ENCODE measurements at places on chromosomes 1 and 21.

DNA sequence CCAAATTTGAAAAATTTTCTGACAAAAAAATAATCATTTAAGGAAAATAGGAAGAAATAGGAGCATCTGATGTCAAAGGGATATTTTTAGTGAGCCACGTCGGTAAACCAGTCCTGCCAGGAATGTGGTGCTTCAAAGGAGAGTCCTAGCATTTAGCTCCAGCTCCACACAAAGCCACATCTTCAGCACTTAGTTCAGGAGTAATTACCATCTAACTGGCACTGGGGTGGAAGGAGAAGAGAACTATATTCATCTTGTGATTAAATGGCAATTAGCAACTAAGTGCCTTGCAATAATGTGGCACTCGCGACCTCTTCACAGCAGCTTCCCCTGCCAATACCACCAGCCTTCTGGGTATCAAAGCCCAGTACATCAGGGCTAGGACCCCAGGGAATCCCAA is 409.1 kb downstream of the SETD4 start:
- no peak for DNase-seq
- H3K36me3 ChIP-seq = no peaks in the 10 kb centered on the region
- no peak overlapping the region for H3K4me3 ChIP-seq
- H3K4me1 ChIP-seq = no peaks in the 10 kb centered on the region

DNA sequence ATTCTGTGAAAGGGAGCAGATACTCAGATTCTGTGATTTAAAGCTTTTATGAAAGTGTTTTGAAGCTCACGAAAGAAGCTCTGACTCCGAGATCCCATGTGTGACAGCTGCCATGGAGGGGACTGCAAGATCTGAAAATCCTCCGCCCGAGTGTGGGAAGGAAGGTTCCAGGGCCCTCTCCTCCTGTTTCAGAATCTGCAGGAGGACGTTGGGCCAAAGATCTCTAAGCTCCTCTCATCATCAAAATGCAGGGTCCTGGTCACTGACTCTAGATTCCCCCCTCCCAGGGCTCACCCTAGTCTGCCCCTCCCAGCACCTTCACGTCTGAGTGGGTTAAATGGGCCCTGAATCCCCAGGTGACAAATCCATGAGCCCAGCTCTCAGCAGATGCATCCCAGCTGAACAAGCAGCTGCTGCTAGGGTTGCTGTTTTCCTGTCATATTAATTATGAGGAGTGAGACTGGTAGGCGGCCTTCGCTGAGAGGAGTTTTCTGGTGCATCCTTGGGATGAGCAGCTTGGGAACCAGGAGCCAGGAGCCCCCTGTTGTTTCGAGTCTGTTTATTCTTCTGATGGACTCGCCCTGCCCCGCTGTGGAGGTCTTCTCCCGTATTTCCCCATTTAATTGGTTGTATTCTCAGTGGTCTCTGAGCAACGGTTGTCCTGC is 402.0 kb downstream of the MATN1 start:
- no peaks in the 10 kb centered on the region for H3K36me3 ChIP-seq
- no peak overlapping the region for H3K4me3 ChIP-seq
- H3K4me1 ChIP-seq = no peaks in the 10 kb centered on the region
- H3K27me3 ChIP-seq = no peaks in the 10 kb centered on the region

DNA sequence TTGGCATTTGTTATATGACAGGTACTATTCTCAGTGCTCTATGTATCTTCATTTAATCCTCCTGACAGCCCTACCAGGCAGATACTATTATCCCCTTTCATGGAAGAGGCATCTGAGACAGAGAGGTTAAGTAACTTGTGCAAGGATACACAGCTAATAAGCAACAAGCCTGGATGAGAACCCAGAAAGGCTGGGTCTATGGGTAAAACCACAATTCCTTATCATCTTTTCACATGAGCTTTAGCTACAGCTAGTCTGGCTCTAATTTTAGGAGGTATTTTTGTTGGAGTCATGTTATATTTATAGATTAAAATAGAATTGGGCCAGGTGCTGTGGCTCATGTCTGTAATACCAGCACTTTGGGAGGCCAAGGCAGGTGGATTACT is 27.7 kb downstream of the DNTTIP2 start:
- no peak overlapping the region for H3K4me3 ChIP-seq
- peaks cover 3% of the 10 kb centered on the region for H3K4me1 ChIP-seq
- no peak overlapping the region for H3K27ac ChIP-seq
- peaks cover 15% of the 10 kb centered on the region for H3K27me3 ChIP-seq

DNA sequence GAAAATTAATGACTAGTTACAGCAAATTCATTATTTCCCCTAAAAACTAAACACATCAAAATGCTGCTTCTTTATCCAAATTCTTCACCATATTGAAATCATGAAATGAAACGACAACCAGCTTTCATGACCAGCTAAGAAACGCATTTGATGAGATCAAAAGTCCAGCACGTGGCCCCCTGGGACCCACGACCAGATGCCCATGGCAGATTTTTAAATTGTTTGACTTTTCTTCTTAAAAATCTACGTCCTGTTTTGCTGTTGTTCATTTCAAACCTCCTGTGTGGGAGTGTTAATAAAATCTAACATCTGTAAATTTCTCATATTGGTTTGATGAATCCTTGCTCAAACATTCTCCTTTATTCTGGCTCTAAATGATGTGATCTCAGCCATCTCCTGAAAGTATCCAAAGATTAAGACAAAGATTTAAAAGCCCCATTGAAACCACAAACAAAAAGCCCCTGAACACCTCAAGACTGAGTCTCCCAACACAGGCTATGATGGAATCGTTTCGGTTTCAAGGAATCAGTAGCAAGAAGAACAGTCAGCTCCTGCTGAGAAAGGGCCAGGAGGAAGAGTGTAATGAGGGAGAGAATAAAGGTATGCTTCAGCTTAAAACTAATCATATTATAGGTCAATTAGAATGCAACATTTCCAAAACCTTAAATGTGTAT is 523.6 kb downstream of the SMYD3 start:
- H3K4me1 ChIP-seq = peaks cover 6% of the 10 kb centered on the region
- no peaks in the 10 kb centered on the region for H3K36me3 ChIP-seq
- no peak overlapping the region for H3K27ac ChIP-seq
- no peak overlapping the region for H3K4me3 ChIP-seq
- H3K27me3 ChIP-seq = no peaks in the 10 kb centered on the region

DNA sequence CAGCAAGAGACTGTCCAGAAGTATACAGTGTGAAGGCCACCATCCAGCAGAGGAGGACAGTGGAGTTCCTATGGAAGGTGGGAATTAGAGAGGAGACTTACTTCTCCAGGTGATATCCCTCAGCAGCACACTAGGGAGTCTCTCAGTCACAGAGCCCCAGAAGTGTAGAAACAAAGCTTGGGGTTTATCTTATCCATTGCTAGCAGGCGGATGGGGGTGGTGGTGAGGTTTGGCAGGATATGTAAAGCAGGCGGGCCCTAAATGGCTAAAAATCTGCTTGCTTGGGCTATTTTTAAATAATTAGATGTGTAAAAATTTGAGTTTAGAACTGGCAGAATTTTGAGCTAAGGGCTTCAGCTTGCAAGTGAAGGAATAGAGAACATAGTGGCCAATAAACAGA is 50.1 kb upstream of the RGS18 start:
- no peak for DNase-seq
- no peaks in the 10 kb centered on the region for H3K27me3 ChIP-seq
- H3K36me3 ChIP-seq = no peaks in the 10 kb centered on the region
- no peaks in the 10 kb centered on the region for H3K4me1 ChIP-seq
